ENCODE measurements at places on chromosomes 4 and X.

- no peak for ATAC-seq
Measured at GRCh38 chr4:3406431-3406830, 35.3 kb upstream of the HGFAC start.

GRCh38 chr4:5082376-5082775 lies 31.1 kb downstream of the STK32B start:
- no peak for ATAC-seq

- ATAC-seq = no peak
Measured at GRCh38 chr4:10020106-10020505, 1.2 kb downstream of the SLC2A9 start.

DNA sequence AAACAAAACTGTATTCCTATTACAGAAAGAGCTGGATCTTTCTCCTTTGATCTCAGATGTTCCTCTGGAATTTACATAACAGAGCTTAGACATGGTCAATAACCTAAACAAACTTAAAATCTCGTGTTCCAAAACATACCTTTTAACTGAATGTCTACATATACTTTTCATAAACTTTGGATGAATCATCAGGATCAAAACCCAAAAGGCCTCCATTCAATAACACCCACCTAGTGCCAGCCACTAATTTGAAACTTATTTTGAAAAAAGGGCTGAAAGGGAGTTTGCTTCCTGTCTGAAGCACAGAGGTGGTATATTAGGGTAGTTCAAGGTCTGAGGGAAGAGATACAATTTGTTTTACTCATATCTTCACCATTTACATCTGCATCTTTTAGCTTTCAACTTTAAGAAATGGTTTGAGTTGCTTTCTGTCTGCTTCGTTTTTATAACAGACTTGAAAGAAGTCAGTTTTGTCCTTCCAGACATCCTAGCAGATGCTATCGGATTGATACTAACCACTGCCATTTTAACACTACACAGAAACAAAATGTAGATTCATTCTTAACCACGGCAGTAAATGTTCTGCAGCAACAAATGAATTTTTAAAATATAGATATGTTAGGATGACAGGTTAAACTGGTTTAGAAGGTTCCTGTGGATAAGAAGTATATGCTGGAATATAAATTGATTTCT lies 242.8 kb upstream of the DKK2 start:
- ATAC-seq = no peak

GRCh38 chrX:123878252-123878721 lies 18.4 kb downstream of the XIAP start:
- peak; percentile 66 for ATAC-seq

GRCh38 chrX:128619490-128619889 lies 567.3 kb upstream of the ACTRT1 start:
- ATAC-seq = no peak
